ENCODE measurements at places on chromosomes 3 and 15. TPM values are rescaled to one million over a fixed set of nuclear protein-coding genes. Genes with fewer than 3 reads are reported as not detected.

- DNase-seq = no peak
- no peak overlapping the region for H3K4me3 ChIP-seq
These were observed 204.9 kb downstream of the CADPS start for GRCh38 chr3:62670351-62670750.

Gene GATA2
- 24.7 TPM for total RNA-seq

GRCh38 chr15:78405336-78405924 lies 32.6 kb upstream of the IREB2 start:
- no peak overlapping the region for H3K27ac ChIP-seq
- H3K27me3 ChIP-seq = no peaks in the 10 kb centered on the region
- no peaks in the 10 kb centered on the region for H3K4me1 ChIP-seq
- H3K36me3 ChIP-seq = no peaks in the 10 kb centered on the region

Gene ZCWPW2
- 2.7 TPM for total RNA-seq

- H3K4me1 ChIP-seq = no peaks in the 10 kb centered on the region
- no peaks in the 10 kb centered on the region for H3K27me3 ChIP-seq
- DNase-seq = no peak
- H3K4me3 ChIP-seq = no peak overlapping the region
- H3K36me3 ChIP-seq = no peaks in the 10 kb centered on the region
These were observed 127.0 kb downstream of the CPNE4 start for GRCh38 chr3:131907796-131908195.

Gene EPHA6
- 0.78 TPM for total RNA-seq

Gene GPR176
- 4.6 TPM for total RNA-seq

DNA sequence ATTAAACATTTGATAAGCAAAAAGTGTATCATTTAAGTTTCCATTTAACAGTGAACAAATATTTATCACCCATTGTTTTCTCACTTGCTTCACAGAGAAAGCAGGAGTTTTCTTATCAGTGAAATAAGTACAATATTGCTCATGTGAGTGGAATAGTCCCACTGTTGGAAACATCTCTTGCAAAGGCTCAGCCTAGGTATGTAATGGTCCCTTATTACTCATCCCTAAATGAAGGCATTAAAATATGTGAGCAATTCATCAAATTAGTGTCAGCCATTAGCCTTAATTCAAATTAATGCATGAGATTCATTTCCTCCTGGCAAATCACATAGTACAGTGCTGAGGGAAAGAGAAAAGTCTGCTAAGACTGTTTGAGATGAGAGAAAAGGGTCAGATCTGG lies 9.6 kb upstream of the FMN1 start:
- DNase-seq = no peak
- H3K4me1 ChIP-seq = no peaks in the 10 kb centered on the region
- no peaks in the 10 kb centered on the region for H3K36me3 ChIP-seq
- H3K4me3 ChIP-seq = no peak overlapping the region

Gene NR1I2
- 0.87 TPM for total RNA-seq

DNA sequence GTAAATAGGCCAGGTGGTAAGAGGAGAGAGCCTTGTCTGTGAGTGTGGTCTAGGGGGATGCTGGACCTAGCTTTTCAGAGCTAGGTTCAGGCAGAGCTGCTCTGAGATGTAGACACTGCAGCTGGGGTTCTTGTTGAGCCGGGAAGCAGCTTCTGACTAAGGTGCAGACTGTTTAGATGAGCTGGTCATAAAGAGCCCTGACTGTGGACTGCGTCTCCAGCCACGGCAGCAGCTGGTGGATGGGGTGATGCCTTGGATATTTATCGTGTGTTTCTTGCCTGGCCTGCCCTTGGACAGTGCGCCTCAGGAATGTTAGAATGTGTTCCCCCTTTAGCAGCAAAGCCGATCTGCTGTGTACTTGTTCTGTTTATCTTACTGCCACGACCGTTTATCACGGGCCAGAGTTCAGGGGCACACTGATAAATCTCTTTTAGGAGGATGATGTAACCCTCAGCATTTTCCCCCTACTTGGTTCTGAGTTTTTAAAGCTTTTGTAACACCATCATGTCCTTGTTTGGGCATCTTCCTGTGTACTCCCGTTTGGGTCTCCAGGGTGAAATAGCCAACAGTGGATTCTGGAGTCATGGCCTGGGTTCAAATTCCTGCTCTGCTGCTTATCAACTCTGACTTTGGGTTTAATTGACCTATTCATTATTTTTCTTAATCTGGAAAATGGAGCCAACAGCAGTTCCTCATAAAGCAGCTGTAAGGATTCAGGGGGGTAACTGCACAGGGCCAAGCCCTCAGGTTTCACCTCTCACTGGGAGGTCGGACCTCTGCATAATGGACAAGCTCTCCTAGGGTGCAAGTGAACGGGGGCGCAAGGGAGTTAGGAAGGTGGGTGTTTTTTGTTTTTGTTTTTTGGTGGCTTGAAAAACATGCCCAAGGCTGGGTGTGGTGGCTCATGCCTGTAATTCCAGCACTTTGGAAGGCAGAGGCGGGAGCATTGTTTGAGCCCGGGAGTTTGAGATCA lies 51.4 kb downstream of the FLNB start:
- no peaks in the 10 kb centered on the region for H3K27me3 ChIP-seq
- H3K27ac ChIP-seq = peak overlapping the region; percentile 42
- peaks cover 48% of the 10 kb centered on the region for H3K4me1 ChIP-seq
- H3K4me3 ChIP-seq = no peak overlapping the region

DNA sequence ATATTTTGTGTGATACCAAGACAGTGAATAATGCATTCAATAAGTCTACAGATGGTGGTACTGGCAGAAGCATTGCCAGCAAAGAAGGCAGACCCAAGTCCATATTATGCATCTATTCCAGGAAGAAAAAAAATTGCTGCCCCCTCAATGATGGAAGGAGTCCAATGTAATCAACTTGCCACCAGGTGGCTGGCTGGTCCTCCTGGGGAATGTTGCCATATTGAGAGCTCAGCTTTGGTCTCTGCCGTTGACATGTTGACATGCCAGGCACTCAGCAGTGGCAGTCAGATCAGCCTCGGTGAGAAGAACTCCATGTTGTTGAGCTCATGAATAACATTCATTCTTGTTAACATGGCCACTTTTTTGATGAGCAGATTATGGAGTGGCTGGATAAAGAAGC lies 298.5 kb downstream of the IGSF11 start:
- no peaks in the 10 kb centered on the region for H3K27me3 ChIP-seq
- H3K4me3 ChIP-seq = no peak overlapping the region
- no peak for DNase-seq
- H3K27ac ChIP-seq = no peak overlapping the region

Gene MYO1E
- total RNA-seq = 59.6 TPM

- H3K36me3 ChIP-seq = no peaks in the 10 kb centered on the region
- peak overlapping the region; percentile 52 for H3K4me3 ChIP-seq
- peak overlapping the region; percentile 97 for H3K27ac ChIP-seq
- DNase-seq = peak; percentile 42
These were observed 29.4 kb downstream of the NR2F2 start for GRCh38 chr15:96359616-96360521.

- no peaks in the 10 kb centered on the region for H3K36me3 ChIP-seq
- peaks cover 6% of the 10 kb centered on the region for H3K4me1 ChIP-seq
- no peak overlapping the region for H3K27ac ChIP-seq
- DNase-seq = no peak
These were observed 77.0 kb downstream of the NTRK3 start for GRCh38 chr15:88179562-88179961.

DNA sequence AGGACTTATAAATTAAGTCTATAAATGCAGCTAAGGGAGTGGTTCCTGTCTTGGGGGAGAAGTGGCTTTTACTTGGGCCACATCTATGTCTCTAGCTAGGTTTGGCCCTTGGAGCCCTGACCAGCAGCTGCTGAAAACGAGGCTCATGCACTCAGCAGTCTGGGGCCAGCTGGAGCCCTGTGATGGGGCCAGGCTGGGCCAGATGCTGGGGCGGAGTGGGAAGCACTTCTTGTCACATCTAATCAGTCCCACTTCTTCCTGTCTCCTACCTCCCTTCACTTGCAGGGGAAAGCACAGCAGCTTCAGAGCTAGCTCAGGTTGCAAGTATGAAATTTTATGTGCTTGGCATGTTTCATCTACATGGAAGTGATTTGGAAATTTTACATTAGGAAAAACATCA lies 209.9 kb upstream of the ROPN1 start:
- no peaks in the 10 kb centered on the region for H3K27me3 ChIP-seq
- no peak for DNase-seq
- no peak overlapping the region for H3K4me3 ChIP-seq
- no peaks in the 10 kb centered on the region for H3K4me1 ChIP-seq

GRCh38 chr3:18787441-18787840 lies 360.9 kb upstream of the KCNH8 start:
- no peak for DNase-seq
- H3K27me3 ChIP-seq = no peaks in the 10 kb centered on the region
- H3K4me1 ChIP-seq = no peaks in the 10 kb centered on the region
- no peak overlapping the region for H3K27ac ChIP-seq

DNA sequence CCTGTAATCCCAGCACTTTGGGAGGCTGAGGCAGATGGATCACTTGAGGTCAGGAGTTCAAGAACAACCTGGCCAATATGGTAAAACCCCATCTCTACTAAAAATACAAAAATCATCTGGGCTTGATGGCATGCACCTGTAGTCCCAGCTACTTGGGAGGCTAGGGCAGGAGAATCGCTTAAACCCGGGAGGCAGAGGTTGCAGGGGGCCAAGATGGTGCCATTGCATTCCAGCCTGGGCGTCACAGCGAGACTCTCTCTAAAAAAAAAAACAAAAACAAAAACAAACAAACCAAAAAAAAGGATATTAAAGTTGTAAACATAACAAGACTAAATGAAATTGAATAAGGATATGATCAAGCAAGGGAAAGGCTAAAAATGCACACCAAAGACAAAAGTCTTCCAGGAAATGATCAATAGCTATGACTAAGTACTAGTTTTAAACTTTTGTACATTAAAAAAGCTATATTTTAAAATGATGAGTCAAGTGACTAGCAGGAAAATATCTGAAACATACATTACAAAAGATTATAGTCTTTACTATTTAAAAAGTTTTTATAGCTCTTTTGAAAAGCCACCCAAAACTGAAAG lies 28.6 kb downstream of the KLHL6 start:
- no peak overlapping the region for H3K4me3 ChIP-seq
- DNase-seq = no peak
- H3K27me3 ChIP-seq = no peaks in the 10 kb centered on the region
- no peaks in the 10 kb centered on the region for H3K4me1 ChIP-seq

Gene CHDH
- 7.1 TPM for total RNA-seq

GRCh38 chr3:188842639-188843038 lies 329.1 kb upstream of the TPRG1 start:
- H3K27ac ChIP-seq = no peak overlapping the region
- no peaks in the 10 kb centered on the region for H3K27me3 ChIP-seq
- no peak for DNase-seq
- peaks cover 7% of the 10 kb centered on the region for H3K36me3 ChIP-seq
- H3K4me3 ChIP-seq = no peak overlapping the region
- H3K4me1 ChIP-seq = no peaks in the 10 kb centered on the region

DNA sequence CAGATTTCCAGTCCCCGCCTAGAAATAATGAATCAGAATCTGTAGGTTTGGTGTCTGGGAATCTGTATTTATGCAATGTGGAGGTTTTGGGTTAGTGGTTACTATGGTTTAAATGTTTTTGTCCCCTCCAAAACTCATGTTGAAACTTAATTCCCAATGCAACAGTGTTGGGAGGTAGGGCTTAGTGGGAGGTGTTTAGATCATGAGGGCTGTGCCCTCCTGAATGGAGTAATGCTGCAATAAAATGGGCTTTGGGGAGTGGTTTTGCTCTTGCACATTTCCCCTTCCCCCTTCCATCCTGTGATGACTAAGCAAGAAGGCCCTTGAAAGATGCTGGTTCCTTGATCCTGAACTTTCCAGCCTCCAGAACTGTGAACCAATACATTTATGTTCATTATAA lies 9.2 kb upstream of the RFC4 start:
- no peaks in the 10 kb centered on the region for H3K4me1 ChIP-seq
- no peaks in the 10 kb centered on the region for H3K36me3 ChIP-seq
- no peak for DNase-seq
- H3K4me3 ChIP-seq = no peak overlapping the region
- H3K27ac ChIP-seq = no peak overlapping the region

DNA sequence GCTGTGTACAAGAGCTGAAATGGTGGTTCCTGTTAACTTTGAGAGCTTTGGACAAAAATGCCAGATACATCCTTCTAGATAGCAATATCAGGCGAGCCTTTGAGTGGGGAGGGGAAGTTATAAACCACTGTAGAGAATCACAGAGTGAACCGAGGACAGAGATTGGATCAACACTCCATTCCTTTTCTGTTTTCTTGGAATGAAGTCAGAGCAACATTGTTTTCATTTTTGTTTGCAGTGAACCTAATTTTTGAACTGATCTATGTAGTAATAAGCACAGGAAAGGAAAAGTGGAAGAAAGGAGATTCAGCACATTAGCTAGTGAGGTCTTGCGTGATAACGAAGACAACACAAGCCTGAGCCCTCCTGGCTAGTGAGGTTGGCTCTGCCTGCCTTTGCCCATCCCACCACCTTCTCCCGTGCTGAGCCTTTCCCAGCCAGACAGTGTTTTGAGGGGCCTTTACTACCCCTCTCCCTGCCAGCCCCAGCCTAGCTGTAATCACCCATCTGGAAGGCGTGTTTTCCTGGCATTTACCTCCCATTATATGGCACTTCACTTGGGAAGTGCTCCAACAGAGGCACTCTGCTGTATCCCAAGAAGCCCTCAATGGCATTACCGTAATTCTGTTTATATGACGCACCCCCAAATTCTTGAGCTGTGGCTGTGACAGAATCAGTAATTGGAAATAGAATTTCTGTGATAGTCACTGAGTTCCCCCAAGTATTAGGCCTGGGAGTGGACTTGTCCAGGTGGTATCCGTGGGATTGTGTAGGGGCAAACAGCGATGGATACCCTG lies 129.8 kb downstream of the CACNA1D start:
- no peak overlapping the region for H3K27ac ChIP-seq
- no peaks in the 10 kb centered on the region for H3K27me3 ChIP-seq
- DNase-seq = no peak
- no peaks in the 10 kb centered on the region for H3K4me1 ChIP-seq
- no peak overlapping the region for H3K4me3 ChIP-seq

DNA sequence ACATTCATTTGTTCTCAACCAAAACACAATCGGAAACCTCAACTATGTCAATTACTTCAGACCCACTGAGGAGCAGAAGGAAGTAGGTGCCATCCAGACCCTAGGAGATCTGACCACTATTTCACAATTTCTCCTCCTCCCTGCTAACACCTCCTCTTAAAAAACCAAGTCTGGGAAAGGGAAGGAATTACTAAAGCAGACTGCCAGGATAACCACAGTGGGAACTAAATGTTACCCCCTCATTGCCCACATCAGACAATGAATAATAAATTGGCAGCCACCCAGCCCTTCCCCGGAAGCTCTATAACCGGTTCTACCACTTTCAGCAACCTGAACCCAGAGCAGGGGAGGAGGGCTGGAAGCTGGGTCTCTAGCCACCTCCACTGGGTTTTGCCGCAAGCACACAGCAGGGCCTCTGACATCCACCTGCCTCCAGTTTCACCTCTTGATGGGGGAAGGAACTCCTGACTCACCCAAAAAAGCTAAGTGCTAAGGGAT lies 17.6 kb downstream of the C15orf62 start:
- no peak for DNase-seq
- peaks cover 19% of the 10 kb centered on the region for H3K36me3 ChIP-seq
- no peaks in the 10 kb centered on the region for H3K4me1 ChIP-seq
- no peaks in the 10 kb centered on the region for H3K27me3 ChIP-seq
- H3K4me3 ChIP-seq = no peak overlapping the region
- H3K27ac ChIP-seq = peak overlapping the region; percentile 3

Gene CHRM5
- 0.21 TPM for total RNA-seq

GRCh38 chr3:187360596-187360995 lies 7.6 kb upstream of the RTP4 start:
- no peaks in the 10 kb centered on the region for H3K36me3 ChIP-seq
- peaks cover 9% of the 10 kb centered on the region for H3K4me1 ChIP-seq
- no peak for DNase-seq
- H3K27ac ChIP-seq = no peak overlapping the region
- no peaks in the 10 kb centered on the region for H3K27me3 ChIP-seq
